ENCODE measurements at places on chromosomes 6 and 20.

- DNase-seq: peak; percentile 82
Measured at GRCh38 chr6:166958926-166959861, 2.8 kb upstream of the RNASET2 start.

DNA sequence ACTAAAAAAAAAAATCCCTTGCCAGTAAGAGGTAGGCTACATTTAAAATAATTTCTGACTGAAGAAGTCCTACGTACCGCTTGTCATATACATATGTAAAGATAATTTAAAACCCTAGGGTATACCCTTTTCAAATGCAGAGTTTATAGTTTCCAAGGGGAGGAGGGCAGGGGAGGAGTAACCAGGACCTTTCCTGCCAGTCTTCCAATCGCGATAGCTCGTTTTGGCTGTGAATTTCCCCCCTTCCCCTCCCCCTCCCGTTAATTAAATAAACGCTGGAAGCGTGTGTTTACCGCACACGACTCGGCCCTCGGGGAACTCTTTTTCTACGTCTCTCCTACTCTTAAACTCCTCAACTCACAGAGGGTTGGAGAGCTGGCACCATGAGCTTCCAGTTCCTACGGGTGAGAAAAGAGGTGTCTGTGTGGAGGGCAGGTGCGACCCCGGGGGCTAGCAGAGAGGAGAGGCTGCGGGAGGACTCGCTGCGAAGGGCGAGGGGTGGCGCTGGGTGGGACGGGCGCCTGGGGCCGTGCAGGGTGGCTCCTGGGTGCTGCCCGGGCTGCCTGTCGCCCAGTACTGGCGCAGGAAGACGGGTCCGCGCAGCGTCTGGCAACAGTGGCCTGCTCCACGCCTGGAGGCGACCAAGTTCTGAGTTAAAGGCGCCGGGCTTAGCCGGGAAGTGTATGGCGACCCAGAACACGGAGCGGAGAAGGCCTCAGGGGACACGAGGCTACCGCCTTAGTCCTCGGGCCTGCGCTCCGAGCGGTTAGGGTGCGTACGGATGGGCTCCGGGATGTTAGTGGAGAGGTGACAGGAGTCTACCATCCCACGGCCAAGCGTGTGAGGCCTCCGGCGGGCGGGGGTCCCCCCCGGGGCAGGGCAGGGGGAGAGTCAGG is 4.1 kb upstream of the TFAP2C start:
- no peak for DNase-seq

DNA sequence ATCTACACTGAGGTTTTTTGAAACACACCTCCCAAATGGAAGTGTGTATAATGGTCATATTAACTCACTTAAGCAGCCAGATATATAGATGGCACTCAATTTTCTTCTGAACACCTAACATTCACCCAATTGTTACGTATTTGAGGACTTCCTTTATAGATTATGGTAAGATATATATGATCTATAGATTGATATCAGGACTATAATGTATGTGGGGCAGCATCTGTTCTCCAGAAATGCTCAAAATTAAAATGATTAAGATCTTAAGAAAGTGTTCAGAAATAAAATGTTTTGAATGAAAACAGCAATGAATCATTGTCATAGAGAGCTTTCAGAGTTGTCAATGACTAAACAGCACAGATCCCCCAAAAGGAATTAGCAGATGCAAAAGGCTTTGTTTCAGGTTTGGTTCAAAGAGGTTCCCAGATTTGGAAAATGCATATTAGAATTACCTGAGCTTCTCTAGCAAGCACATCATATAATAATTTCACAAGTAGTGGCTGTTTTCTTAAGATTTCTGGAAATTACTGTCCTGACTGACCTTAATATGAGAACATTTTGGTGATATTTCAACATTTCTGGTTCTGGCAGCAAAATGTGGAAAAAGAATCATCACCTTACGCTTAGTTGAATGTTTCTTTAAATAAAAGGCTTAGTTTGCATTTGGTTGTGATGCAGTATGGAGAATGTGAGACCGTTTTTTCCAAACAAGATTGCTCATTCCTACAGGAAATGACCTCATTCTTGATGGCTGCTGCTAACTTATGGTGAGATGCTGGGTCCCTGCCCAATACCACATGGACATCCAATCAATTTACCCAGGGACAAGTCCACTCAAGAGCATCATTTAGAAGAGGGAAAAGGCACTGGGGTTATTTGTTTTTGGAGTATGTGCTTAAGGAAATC is 31.5 kb downstream of the TRAF3IP2 start:
- no peak for DNase-seq

- no peak for DNase-seq
Measured at GRCh38 chr6:20952699-20953474, 418.6 kb downstream of the CDKAL1 start.

DNA sequence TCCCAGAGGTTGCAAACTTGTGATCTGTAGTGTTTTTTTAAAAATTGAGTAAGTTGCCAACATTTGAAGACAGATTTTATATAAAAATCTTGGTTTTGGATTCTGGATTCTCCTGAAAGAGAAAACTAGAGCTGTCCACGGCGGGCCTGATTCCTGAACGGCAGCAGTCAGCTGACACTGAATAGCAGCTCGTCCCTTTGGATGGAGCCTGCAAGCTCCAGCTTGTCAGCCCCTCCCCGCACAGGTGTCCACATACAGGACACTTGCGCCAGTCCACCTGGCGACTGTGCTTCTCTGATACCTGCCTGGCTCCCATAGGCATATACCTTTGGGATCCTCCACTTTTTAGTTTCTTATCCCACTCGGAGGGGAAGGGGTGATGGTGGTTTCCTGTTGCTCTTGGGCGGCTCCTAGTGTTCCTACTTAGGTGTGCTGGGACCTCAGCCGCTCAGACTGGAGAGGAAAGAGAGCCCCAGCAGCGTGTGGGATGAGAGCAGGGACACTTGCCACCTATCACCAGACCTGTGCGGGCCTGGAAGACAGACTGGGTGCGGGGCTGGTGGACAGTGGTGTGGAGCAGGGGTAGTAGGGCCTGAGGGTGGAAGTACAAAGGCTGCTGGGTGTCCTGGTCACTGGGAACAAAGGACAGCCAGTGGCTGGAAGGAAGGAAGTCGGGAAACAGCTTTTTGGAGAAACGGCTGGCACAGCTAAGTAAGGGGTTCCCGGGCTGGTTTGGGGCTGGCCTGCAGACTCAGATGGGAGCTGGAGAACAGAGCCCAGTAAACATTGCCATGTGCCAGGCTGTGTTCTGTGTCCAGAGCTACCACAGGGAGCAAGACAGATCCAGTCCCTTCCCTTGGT is 18.3 kb downstream of the GHRH start:
- no peak for DNase-seq

DNA sequence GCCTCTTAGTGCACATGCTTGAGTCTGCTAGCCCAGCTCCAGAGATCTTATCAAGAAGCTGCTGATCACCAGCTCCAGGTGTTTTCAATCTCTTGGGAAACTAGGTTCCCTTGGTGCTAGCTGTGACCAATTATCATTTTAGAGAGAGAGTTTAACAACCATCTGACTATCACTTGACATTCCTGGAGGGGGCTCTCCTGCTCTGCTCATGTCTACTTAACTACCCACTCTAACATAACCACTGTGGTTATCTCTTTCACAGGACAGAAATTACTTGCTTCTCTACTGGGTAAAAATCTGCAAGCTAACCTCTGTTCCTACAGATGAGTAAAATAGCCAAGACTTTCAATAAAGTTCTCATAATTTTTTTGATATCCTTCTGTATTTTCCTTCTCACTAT is 823.4 kb upstream of the GJE1 start:
- DNase-seq: peak; percentile 23

GRCh38 chr6:9494864-9495263 is 920.0 kb downstream of the TFAP2A start:
- DNase-seq: no peak

DNA sequence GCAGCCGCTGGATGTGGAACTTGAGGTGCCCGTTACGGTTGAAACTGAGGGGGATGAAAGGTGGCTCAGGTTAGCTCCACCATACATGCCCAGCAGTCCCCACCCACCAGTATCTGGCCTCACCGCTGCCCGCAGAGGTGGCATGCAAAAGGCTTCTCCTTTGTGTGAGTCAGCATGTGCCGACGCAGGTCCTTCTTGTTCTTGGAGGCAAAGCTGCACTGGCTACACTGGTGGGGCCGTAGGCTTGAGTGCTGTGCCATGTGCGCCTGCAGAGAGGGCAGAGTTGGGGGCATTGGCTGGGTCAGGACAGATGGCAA is 15.8 kb downstream of the PCIF1 start:
- no peak for DNase-seq

DNA sequence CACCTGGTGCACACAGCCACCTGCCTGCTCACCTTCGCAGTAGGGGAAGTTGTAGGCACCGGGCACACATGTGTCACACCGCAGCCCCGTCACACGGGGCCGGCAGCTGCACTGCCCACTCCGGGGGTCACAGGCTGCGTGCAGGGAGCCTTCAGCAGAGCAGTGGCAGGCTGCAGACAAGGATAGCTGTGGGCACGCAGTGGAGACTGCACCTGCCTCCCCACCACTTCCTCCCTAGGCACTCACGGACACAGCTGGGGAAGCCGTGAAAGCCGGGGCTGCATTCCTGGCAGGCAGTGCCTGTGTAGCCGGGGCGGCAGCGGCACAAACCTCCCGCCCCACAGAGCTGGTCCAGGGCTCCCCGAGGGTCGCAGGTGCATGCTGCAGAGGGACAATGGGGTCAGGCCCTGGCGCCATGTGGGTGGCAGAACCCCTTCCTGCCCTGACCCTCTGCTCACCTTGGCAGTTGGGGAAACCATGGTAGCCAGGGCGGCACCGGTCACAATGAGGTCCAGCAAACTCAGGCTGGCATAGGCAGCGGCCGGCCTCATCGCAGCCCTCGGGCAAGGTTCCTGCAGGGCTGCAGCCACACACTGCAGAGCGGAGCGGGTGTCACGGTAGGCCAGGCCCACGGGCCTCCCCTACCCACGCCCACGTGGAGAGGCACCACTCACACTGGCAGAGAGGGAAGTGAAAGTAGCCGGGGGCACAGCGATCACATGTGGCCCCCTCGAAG is 29.4 kb downstream of the LAMA5 start:
- DNase-seq: no peak

DNA sequence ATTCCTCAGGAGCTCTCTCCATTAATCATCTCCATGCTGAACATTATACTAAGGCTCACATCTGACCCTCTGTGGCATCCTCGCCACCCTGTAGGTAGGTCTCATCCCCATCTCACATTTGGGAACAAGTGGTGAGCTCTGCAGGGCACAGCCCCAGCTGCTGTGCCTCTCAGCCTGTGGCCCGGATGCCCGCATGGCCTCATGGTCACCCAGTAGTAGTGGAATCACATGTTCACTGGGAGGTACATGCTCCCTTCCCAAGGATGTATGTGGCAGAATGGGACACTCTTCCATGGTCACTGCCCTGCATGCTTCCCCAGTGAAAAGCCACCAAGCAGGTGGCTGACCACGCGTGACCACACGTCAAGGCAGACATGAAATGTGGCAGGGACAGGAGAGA is 26.3 kb upstream of the APMAP start:
- DNase-seq: no peak

- no peak for DNase-seq
Measured at GRCh38 chr20:17093782-17094181, 133.1 kb upstream of the PCSK2 start.

DNA sequence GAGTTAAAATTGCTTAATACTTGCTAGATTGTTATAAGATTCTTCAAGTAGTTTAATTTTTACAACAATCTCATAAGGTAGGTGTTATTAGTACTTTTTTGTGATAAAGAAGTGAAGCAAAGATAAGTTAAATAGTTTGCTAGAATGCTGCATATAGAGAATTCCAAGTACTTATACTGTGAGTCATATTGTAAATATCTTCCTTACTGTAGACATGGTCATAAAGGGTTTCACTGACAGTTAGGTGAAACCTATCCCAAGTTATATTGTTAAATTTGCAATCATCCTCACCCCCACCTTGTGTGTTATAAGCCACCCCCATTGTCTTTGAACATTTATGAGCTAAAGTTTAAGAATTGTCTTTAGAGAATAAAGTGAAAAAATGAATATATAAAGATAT is 142.0 kb downstream of the FAM83B start:
- DNase-seq: no peak

DNA sequence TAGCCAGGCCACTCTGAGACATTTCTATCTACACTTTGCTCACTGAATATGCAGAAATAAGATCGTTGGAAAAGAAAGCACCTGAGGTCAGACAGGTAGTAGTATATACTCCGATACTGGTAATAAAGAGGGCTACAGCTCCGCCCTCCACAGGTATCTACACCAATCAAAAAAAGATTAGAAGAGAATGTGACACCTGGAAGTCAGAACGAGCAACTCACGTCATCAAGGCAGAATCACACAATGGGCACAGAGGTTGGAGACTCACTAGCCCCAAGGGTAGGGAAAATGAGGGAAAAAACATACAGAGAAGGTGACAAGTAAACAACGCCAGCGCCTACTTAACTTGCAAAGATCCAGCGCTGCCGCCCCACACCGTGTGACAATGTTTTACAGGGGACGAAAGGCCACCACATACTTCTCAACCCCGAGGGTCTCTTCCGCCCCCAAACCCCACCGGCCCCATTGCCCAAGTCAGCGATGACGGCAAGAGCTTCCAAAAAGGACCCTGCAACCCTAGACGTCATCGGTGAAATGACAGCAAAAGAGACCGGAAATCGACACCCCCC is 653 bp downstream of the LMBRD1 start:
- DNase-seq: peak; percentile 86

DNA sequence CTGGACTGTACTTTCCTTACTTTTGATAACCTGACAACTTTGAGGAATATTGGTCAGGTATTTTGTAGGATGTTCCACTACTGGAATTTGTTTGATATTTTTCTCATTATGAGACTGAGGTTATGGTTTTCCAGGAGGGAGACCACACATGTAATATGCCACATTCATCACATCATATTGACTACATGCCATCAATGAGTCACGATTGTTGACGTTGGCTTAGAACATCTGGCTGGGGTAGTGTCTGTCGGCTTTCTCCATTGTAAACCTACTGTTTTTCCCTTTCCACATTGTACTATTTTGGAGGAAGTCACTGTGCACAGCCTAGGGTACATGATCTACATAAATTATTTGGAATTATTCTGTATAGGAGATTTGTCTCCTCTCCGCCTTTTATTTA is 1.4 kb upstream of the STX11 start:
- no peak for DNase-seq

DNA sequence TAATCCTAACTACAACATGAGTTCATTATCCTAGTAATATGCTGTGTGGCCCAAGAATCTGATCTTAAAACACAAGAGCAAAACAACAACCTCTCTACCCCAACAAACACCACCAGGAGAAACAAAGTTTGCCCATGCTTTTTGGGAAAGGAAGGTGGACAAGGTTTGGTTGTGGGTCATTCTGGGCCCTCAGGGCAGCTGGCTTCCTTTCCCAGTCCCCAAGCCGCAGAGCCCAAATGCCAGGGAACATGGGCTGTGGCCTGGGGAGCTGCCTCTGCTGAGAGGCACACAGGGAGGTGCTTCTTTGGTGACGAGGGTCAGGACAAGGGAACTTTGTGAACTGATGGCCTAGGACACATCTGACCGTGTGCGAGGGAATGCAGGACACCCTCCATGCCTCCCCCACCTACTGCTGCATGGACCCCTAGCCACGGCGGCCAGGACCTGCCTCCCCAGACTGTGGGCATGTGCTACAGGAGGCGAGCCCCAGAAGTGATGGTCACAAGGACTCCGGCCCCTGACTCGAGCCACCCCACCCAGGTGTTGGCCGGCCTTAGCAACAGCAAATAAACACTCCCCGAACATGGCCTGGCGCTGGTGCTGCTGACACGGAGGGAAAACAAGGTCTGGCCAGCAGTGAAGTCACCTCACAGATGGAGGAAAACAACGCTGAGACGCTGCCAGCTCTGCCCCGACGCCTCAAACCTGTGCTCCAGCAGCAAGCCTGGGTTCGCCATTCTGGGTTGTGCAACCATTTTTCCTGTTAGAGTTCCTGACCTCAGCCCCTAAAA is 55.6 kb downstream of the RRBP1 start:
- DNase-seq: no peak
